ENCODE measurements at places on chromosomes 2 and 18. TPM values are rescaled to one million over a fixed set of nuclear protein-coding genes. Genes with fewer than 3 reads are reported as not detected.

ZNF521 gene
- 13.8 TPM for total RNA-seq

GRCh38 chr2:44004735-44005602, 9.2 kb upstream of the LRPPRC start:
- no peak for DNase-seq

DNA sequence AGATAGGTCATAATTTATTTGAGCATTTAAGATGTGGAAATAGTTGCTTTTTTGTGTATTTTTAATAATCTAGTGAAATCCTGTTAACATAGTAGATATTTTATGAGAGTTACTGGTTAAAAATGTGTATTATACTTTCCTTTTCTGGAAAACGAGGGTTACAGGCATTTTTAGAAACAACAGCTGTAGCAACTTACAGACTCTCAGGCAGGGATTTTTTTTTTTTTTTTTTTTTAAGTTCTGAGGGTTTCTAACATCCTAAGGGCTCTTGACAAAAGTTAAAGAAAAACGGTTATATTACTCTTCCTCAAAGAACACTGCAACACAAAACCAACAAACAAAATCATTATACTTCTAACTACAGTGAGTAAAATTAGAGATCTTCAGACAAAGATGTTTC, 205.9 kb downstream of the ACKR3 start:
- DNase-seq = no peak

DNA sequence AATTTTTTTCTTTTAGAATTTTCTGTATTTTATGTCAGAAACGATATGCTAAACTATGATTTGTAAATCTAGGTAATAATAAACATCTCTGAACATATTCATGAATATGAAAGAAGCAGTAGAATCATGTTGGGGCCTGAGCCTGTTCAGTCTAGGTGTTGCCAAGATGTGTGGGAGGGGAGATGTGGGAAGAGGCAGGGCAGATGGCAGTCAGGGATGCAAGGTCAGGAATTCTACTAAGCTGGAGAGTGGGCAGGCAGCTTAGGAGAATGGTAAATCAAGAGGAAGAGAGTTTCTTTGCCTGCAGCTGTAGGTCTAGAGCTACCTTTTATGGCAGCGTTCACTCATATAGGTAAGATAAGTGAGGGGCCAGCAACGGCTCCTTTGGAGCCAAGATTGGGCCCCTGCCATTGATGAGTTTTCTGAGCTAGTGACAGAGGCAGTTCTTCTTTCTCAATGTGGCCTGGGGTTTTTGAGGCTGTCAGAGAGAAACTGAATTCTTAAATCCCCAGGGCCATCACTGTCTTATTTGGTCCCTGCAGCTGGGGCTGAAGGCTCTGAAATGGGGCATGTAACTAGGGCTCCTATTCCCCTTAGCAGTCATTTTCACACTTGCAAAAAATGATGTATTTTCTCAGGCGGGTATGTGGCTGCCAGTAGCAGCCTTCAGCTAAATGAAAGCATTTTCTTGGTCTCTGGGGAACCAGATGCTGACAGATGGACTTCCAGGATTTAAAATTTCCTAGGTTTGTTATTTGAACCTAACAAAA, 232.8 kb downstream of the PIK3C3 start:
- no peak for DNase-seq

GRCh38 chr2:164621764-164622105, 453 bp upstream of the GRB14 start:
- peak; percentile 30 for DNase-seq

DNA sequence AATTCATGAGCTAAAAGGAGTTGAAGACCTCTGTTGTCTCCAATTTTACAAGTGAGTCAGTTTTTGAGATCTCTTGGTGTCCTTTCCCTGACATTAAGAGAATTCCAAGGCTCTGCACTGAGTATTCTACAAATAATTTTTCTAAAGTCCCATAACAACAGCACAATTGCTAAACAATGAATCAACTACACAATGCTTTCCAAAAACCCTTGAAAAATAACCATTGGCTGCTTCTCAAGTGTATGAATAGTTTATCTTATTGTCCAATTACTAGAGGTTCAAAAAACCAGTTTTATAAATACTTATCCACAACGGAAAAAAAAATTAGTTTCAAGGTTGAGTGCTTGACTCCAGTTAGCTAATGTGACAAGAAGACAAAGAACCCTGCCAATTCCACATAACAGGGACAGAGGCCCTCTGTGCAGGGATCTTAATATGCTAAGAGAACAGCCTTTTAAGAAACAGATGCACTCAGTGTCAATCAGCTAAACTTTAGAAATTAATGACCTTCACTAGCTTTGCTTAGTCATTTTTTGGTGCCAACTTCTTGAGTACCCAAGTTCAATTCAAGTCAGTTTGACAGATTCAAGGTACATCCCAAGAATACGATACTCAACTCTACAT, 266.6 kb upstream of the CYP26B1 start:
- no peak for DNase-seq

- DNase-seq = no peak
Observed at GRCh38 chr18:58525928-58526424, 102.9 kb downstream of the ALPK2 start.

CDCA7 gene
- total RNA-seq = 66.6 TPM

- peak; percentile 65 for DNase-seq
Observed at GRCh38 chr2:108403494-108403893, 25.7 kb downstream of the SULT1C4 start.

GRCh38 chr18:8812631-8813030, 107.3 kb downstream of the MTCL1 start:
- no peak for DNase-seq

DNA sequence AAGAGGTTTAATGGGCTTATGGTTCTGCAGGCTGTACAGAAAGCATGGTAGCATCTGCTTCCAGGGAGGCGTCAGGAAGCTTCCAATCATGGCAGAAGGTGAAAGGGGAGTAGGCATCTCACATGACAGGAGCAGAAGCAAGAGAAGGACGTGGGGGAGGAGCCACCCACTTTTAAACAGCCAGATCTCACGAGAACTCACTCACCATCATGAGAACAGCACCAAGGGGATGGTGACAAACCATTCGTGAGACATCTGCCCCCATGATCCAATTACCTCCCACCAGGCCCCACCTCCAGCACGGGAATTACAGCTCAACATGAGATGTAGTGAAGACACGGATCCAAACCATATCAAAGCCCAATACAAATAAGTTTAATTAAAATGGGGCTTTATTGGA, 113.8 kb downstream of the ATL2 start:
- no peak for DNase-seq

SCYGR6 gene
- total RNA-seq = not detected

GRCh38 chr2:85758361-85759256, 4.8 kb downstream of the ATOH8 start:
- DNase-seq = no peak

RNF125 gene
- total RNA-seq = 14.4 TPM

SCN9A gene
- 8.2 TPM for total RNA-seq

- DNase-seq = no peak
Observed at GRCh38 chr2:151423760-151424159, 14.1 kb downstream of the RIF1 start.

- DNase-seq = no peak
Observed at GRCh38 chr2:57141269-57141668, 905.3 kb upstream of the VRK2 start.

TBC1D8 gene
- 32.0 TPM for total RNA-seq

DNA sequence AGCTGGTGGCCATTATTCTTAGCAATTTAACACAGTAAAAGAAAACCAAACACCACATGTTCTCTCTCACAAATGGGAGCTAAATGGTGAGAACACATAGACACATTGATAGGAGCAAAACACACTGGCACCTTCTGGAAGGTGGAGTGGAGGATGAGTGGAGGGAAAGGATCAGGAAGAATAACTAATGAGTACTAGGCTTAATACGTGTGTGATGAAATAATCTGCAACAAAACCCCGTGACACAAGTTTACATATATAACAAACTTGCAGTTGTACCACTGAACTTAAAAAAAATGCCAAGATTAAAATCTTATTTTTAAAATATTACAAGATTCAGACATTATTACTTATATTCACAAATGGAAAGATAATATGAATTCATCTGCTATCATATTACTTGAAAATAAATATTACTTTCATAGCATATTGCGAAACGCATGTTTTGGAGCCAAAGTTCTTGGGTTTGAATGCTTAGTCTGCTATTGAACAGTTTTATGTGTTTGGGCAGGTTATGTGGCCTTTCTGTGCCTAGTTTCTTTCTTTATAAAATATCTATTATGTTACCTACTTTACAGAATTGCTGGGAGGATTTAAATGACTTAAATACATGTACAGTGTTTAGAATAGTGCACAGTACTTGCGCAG, 20.5 kb downstream of the ANKRD62 start:
- no peak for DNase-seq

Data from WTC11 (cell line).